ENCODE measurements at places on chromosomes 5 and 9. TPM values are rescaled to one million over a fixed set of nuclear protein-coding genes. Genes with fewer than 3 reads are reported as not detected.

The PPP2CA gene
- 191 TPM for total RNA-seq

The NMUR2 gene
- total RNA-seq: not detected

The TAF11L5 gene
- total RNA-seq: not detected

The FAM163B gene
- total RNA-seq: not detected

The SNCAIP gene
- 23.0 TPM for total RNA-seq

The PITX1 gene
- total RNA-seq: 0.57 TPM

The DNAI1 gene
- not detected for total RNA-seq

The TXNDC8 gene
- total RNA-seq: not detected

The CAMK2A gene
- not detected for total RNA-seq

Data from thoracic aorta endothelial cell (primary cell).